ENCODE measurements at places on chromosomes 7 and 10. TPM values are rescaled to one million over a fixed set of nuclear protein-coding genes. Genes with fewer than 3 reads are reported as not detected.

The FAM13C gene
- 1.6 TPM for total RNA-seq

The FBXO24 gene
- total RNA-seq = 0.30 TPM

The NAT16 gene
- not detected for total RNA-seq

The SRRM3 gene
- total RNA-seq = 0.53 TPM

The FRMPD2 gene
- not detected for total RNA-seq

The CFAP43 gene
- 0.23 TPM for total RNA-seq

The GALNT17 gene
- total RNA-seq = 0.35 TPM

The BTBD16 gene
- not detected for total RNA-seq

All from smooth muscle cell of the coronary artery (primary cell).